Sciatic nerve (tissue), 2 donors: ENCODE measurements at places on chromosomes 4 and X. TPM values are rescaled to one million over a fixed set of nuclear protein-coding genes. Genes with fewer than 3 reads are reported as not detected.

Gene HSD17B13
- total RNA-seq: 1.4 TPM

DNA sequence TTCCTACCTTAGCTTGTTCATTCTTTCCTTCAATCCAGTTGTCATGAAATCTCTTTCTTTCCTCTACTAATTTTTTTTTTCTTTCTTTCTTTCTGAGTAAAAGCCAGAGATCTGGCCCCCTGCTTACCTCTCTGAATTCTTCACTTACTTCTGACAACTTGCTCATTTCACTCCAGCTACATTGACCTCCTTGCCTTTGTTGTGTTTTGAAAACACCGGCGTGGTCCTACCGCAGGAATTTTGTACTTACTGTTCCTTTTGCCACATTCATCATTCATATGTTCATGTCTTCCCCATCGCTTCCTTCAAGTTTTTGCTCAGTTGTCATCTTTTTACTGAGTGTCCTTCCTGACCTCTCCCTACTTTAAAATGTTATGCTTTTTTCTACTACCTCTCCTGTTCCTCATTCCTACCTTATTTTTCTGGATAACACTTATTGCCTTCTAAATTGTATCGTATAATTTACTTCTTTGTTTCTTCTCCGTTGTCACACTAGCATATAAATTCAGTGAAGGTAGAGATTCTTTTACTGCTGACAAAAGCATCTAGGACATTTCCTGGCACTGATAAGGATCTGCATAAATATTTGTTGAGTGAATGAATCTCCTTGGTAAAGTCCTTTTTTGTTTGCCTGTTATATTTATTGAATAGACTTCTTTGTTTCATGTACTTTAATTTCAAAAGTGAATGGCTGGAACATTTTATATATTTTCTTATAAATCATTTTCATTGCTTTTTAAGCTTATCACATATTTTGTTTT lies 74.4 kb downstream of the NFKB1 start:
- no peak for DNase-seq

DNA sequence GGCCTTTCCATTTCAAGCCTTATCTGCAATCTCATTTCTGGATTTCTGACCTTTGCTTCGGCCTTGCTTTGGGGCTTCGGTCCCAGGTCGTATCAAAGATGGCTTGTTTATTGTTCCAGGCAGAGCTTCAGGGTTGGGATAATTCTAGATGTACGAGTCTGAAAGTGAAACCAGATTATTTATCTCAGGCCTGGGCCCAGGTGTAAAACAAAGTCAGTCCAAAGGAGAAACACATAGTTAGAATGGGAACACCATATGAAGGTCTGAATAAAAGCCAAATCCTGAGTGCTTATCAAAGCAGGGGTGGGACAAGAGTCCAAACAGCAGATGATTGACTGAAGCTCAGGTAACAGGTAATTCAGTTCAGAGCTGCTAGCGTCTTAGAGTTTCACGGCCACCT lies 17.1 kb downstream of the PRIMPOL start:
- DNase-seq: no peak

Gene NCAPG
- total RNA-seq: 0.49 TPM

DNA sequence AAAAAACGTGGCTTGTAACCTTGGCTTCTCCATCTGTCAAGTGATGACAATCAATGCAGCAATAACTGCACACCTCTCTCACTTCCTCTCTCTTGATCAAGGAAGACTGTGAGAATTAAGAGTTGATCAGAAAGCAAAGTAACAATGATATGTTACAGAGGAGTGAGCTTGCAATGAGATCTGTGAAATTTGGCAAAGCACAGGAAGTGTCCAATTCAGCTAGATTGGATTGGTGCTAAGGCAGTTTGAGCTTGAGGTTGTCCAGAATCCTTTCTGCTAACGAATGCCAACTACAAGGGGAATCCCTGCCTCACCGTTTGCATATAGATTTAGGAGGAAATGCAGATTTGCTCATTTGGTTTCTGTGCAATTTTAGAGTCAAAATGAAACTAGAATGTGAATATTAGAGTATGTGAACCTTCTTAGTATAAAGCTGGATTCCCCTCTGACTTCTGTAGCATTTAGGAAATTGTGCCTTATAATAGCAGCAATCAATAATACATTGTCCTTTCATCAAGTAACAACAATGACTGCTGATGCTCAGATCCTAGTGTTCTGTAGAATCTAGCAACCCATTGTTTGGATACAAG lies 346.4 kb downstream of the PTTG2 start:
- no peak for DNase-seq

Gene GAGE12F
- not detected for total RNA-seq

DNA sequence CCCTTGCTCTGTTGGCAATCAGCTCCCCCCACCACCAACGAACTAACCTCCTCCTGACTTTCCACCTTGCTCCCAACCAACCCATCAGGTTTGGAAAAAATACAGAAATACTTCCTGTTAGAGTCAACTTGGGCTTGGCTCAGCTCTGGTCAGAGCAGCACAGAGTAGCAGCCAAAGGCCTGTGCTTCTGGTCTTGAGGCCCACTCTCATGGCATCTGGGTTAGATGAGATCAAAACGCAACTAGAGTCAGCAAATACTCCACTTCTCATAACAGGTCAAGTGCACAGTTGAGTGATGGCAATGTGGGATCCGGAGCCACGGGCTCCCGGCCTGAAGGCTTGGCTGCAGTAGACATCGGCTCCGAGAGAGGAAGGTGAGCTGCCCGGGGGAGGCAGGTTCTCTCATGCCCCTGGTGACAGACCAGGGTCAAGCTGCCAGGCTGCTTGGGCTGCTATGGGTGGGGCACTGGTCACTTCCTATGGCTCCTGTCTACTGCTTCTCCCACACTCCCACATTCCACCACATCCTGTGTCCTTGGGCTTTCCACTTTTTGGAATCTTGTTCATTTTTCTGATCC lies 34.8 kb downstream of the ZNF185 start:
- DNase-seq: no peak

DNA sequence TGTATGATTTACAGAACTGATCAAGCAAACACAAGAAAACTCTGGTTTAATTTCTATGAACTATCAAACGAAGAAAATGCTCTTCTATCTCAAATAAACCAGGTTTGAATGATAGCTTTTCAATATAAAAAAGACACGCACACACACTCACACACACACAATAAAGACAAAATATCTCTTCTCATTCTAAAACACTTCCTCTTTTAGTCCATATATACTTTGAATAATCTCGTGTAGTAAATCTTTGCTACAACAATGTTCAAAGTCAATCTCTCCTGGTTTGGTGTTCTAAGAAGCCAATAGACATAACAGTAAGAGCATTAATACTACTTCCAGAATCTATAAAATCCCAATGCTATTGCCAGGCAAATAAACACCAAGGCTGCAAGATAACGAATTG lies 13.3 kb downstream of the CXCL2 start:
- DNase-seq: no peak

Gene TEX13D
- not detected for total RNA-seq

- DNase-seq: no peak
Measured at GRCh38 chr4:86661418-86661817, 67.3 kb downstream of the PTPN13 start.

DNA sequence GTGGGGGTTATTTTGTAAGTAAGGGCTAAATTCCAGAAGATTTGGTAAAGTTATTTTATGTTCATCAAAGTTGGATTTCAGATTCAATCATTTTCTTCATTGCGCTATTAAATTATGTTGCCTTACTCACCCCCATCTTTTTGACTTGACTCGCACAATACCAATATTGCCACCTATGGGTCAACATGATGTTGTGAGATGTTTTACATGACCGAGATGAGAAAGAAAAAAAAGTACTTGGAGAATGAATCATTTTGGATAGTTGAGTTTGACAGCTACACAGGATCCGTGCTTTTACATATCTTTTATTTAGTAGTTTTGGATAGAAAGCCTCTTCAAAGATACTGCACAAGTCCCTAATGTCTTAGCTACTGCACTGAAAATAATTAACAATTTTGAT lies 224.2 kb upstream of the EMCN start:
- DNase-seq: no peak

GRCh38 chr4:815464-816146 lies 10.3 kb downstream of the CPLX1 start:
- DNase-seq: no peak

DNA sequence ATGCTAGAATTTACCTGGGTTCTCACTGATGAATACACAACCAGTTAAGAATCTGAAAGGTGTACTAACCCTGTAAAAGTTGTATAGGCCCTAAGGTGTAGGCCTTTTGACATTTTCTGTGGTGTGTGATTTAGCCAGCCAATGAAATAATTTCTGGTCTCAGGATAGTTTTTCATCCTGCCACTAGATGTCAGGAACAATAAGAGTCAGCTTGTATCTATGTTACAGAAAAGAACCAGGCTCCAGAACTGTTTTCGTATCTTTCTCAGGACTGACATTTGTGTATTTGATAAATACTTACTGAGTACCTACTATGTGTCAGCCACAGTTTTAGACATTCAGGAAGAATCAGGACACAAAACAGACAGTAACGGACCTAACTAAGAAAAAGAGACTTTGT lies 673.6 kb upstream of the TENM3 start:
- DNase-seq: no peak

Gene GCNA
- total RNA-seq: 3.6 TPM

Gene FANCB
- 6.8 TPM for total RNA-seq

Gene DGKK
- total RNA-seq: not detected

GRCh38 chr4:138959097-138959815 lies 56.3 kb upstream of the NOCT start:
- no peak for DNase-seq

DNA sequence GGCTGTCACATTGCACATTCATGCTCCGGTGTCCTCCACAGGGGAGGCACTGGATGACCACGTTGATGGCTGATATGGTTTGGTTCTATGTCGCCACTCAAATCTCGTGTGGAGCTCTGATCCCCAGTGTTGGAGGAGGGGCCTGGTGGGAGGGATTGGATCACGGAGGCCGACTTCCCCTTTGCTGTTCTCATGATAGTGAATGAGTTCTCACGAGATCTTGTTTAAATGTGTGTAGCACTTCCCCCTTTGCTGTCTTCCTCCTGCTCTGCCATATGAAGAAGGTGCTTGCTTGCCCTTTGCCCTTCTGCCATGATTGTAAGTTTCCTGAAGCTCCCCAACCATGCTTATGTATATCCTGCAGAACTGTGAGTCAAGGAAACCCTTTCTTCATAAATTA lies 22.3 kb upstream of the NAT8L start:
- DNase-seq: no peak

DNA sequence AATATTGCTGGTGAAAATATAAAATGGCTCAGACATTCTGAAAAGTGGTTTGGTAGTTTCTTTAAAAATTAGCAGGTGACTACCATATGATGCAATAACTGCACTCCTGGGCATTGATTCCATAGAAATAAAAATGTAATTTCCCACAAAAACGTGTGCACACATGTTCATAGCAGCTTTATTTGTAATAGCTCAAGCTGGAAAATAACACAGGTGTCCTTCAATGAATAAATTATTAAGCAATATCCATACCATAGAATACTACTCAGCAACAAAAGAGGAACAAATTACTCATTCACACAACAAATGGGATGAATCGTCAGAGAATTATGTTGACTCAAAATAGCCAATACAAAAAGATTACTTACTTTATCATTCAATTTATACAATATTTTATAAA lies 893.7 kb upstream of the SLIT2 start:
- DNase-seq: no peak

Gene RPL9
- 1,081 TPM for total RNA-seq

DNA sequence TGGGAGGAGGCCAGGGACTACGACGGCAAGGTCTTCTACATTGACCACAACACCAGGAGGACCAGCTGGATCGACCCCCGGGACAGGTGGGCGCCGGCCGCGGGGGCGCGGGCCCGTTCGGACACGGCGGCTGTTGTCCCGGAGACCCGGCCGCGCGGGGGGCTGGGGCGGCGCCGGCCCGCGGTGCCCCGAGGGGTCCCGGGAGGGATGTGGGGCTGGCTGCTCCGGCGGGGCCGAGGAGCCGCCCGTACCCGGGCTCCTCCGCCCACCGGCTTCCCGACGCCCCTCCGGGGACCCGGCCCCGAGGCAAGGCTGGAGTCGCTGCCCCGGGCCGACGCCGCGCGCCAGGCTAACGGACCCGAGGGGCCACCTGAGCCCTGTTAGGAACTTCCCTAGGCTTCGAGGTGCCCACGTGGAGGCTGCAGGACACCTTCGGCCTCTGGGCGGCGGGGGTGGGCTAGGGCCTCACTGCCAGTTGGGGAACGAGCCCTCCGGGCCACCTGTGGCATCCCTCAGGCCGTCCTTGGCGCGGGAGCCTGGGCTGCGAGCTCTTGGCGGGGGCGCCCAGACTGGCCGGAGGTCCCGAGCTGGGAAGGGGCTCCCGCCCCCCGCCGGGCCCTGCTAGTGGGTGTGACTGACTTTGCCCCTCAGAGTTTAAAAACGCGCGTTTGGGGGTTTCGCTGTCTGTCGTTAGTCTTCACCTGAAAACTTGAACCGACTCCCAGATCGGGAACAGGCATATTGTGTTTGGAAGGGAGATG lies 660 bp downstream of the WWC2 start:
- DNase-seq: peak; percentile 68

GRCh38 chr4:145154573-145154972 lies 25.8 kb downstream of the OTUD4 start:
- DNase-seq: no peak

- DNase-seq: no peak
Measured at GRCh38 chr4:52096048-52096447, 44.9 kb downstream of the SPATA18 start.

Gene PASD1
- total RNA-seq: not detected

- no peak for DNase-seq
Measured at GRCh38 chr4:13990596-13991589, 363.4 kb upstream of the BOD1L1 start.

DNA sequence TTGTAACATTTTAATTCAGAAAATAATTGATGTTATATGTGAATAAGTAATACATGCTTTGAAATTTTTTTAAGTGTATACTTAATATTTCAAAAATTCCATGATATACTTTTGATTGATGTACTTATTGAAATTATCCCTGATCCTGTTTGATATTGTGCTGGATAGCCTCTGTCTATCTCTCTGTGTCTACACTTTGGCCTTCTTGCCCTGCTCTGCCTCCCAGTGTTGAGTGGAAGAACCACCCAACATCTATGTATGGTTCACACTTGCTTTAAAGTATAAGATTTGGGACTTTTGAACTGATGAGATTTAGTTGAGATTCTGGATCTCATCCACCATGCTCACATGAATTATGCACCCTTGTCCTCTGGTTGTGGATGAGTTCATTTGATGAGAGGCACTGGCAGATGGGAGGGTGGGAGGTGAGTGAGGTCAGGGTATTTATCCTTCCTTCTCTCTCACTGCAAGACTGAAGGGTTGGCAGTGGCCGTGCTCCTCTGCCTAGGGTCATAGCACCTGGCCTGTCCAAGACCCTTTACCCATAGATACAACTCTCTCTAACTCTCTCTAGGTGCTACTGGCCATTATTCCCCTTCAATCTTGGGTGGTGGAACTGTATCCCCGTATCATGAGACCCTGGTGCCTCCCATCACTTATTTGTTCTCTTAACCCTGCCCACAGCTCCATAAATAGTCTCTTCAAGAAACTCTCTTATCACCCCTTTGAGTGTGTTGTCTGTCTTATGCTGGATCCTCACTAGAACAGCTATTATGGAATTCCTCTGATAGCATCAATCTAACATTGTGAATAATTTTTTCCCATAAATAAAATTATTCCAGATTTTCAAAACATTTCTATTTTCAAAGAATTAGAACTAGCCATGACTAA lies 75.2 kb downstream of the CORIN start:
- DNase-seq: no peak
